ENCODE measurements at places on chromosomes 3 and 15.

- DNase-seq: no peak
Observed at GRCh38 chr15:72599855-72600464, 54.5 kb upstream of the GOLGA6B start.

- DNase-seq: no peak
Observed at GRCh38 chr3:20669184-20669583, 483.2 kb upstream of the SGO1 start.

- DNase-seq: no peak
Observed at GRCh38 chr3:104291878-104292277, 1074.8 kb upstream of the ALCAM start.

- no peak for DNase-seq
Observed at GRCh38 chr3:44421280-44421679, 56.2 kb downstream of the ZNF445 start.

GRCh38 chr3:169668072-169668956 lies 4.8 kb upstream of the MECOM start:
- DNase-seq: no peak

- DNase-seq: no peak
Observed at GRCh38 chr3:48960841-48961413, 29.1 kb upstream of the P4HTM start.

GRCh38 chr3:177402533-177402932 lies 205.3 kb upstream of the TBL1XR1 start:
- no peak for DNase-seq

DNA sequence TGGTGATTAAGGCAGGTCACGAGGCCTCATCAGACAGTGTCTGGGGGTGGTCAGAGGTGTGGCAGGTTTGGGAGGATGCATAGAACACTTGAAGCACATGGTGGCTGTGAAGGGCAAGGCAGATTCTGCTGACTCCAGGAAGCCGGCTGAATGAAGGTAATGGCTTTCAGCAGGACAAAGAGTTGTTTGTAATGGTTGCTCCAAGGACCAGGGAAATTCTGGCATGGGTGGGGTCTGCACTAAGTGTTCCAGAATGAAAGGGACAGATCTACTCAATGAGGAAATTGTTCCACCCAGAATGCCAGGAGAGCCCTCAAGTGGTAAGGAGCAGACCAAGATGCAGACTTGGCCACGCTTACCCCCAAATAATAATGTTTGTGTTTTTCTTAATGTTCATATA lies 70.7 kb upstream of the ACAD9 start:
- DNase-seq: no peak

- DNase-seq: no peak
Observed at GRCh38 chr3:132538072-132538471, 59.0 kb upstream of the ACKR4 start.

GRCh38 chr15:48049736-48050135 lies 71.1 kb upstream of the SLC24A5 start:
- no peak for DNase-seq
